ENCODE measurements at places on chromosomes 12 and 14. TPM values are rescaled to one million over a fixed set of nuclear protein-coding genes. Genes with fewer than 3 reads are reported as not detected.

DNA sequence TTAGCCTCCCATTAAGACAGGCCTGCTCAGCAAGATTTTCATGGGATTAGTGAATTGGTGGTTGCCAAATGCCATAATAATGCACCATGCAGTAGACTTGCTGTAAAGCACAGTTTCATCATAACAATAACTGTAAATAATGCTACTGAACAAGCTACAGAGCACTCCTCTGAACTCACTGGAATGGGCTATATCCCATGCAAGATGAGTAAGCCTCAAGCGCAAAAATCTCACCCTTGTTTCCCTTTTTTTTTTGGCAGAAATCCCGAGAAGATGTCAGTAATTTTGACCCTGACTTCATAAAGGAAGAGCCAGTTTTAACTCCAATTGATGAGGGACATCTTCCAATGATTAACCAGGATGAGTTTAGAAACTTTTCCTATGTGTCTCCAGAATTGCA, 145.9 kb upstream of the HIF1A start:
- DNase-seq, result no peak

- no peak for DNase-seq
Observed at GRCh38 chr12:94149781-94150239, 1.4 kb downstream of the PLXNC1 start.

- no peak for DNase-seq
Observed at GRCh38 chr12:92070054-92070863, 75.4 kb downstream of the BTG1 start.

PTGES3 gene
- total RNA-seq, result 399 TPM

- DNase-seq, result no peak
Observed at GRCh38 chr14:100555436-100556139, 31.6 kb downstream of the BEGAIN start.

TAS2R31 gene
- 0.86 TPM for total RNA-seq

GRCh38 chr12:120223458-120224303, 22.8 kb upstream of the RPLP0 start:
- DNase-seq, result no peak

- DNase-seq, result no peak
Observed at GRCh38 chr12:117595751-117596150, 234.3 kb upstream of the NOS1 start.

GRCh38 chr14:101506211-101506925, 54.9 kb upstream of the DIO3 start:
- DNase-seq, result no peak

- no peak for DNase-seq
Observed at GRCh38 chr14:88272390-88273269, 50.4 kb downstream of the KCNK10 start.

DNA sequence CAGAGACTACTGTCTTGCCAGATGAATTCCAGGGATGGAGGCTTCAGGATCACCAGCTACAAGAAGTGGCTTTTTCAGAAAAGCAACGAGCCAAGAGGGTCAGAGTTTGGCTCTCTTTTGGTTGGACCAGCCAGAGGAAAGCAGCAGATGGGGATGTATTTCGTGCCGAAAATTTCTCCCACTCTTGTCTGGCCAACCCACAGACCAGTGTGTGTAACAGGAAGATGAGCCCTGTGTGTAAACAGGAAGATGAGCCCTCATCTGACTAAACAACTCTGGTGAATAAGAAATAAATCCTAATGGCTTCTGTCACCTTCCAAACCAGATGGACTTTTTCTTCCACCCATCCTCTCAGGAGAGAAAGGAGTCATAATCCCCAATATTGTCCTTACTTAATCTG, 13.1 kb downstream of the GPR68 start:
- no peak for DNase-seq

GRCh38 chr12:121530600-121531355, 50.0 kb downstream of the KDM2B start:
- peak; percentile 79 for DNase-seq

DNA sequence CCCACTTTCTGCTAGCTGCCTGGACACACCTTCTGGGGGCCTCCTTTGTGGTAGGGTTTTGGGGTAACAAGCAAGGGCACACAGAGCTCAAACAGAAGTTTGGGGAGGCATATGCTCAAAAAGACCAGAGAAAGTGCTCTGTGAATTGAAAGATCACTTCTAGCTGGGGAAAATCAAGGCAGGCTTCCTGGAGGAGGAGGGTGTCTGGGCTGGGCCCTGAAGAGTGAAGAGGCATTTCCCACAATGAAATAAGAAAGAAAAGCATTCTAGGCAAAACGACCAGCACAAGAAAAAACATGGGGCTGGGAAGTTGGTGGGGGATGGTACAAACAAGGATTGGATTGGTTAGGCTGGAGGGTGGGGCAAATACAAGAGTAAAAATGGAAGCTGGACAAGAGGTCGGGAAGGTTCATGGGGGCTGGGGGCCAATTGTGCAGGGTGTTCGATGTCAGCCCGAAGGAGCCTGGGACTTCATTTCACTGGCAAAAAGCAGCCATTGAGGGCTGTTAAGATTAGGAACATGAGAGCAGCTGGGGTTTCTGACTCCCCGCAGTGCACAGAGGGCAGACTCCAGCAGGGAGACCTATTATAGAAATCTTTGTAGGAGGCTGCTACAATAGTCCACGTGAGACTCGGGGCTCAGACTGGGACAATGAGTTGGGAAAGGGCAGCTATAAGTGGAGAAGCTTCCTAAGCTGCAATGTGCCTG, 51.5 kb upstream of the CMKLR1 start:
- DNase-seq, result no peak

- no peak for DNase-seq
Observed at GRCh38 chr14:76696361-76696760, 64.9 kb upstream of the VASH1 start.

GRCh38 chr12:104828015-104828414, 130.1 kb downstream of the SLC41A2 start:
- no peak for DNase-seq

Measured in activated T-cell treated with anti-CD3 and anti-CD28 coated beads, Interleukin-2, amount 50 U/mL, for 4 hours (primary cell).